DND-41 (cell line): ENCODE measurements at places on chromosomes 16 and 17.
A peak's percentile ranks its signal among the peaks of the same experiment; 100 is the strongest.

- no peak for DNase-seq
These were observed 107.0 kb downstream of the ANKRD11 start for GRCh38 chr16:89383095-89384003.

GRCh38 chr17:33750943-33751701, 458.0 kb upstream of the ASIC2 start:
- DNase-seq, result peak; percentile 67

DNA sequence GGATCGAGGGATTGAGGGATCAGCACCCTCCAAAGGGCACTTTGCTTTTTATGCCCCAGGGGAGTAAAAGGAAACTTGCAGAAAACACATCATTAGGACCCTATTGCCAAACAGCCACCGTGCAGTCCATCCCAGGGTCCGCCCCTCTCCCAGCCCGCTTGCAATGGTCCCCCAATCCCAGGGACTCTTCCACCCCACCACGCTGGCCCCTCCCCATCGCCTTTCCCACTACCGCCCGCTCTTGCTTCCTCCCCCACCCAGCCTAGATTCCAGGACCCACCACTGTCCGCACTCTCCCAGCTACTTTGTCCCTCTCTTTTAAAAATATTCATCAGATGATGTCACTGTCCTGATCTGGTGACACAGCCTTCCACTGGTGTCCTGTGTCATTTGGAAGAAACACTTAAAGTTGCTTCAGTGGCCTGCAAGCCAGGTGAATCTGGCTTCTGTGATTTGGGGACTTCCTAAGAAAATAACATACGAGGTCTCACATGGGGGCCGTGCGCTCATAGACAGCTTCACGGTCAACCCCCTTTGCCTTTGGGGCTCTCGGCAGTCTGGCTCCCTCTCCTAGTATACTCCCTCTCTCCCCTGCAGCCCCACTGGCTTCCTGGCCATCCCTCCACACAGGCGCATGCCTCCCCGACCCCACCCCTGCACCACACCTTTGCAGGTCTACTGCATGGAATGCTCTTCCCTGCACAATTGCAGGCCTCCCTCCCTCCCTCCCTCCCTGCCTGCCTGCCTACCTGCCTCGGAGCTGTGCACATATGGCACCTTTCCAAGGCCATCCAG, 127.9 kb downstream of the RBFOX3 start:
- no peak for DNase-seq

GRCh38 chr17:33220036-33220435, 73.1 kb downstream of the ASIC2 start:
- no peak for DNase-seq

DNA sequence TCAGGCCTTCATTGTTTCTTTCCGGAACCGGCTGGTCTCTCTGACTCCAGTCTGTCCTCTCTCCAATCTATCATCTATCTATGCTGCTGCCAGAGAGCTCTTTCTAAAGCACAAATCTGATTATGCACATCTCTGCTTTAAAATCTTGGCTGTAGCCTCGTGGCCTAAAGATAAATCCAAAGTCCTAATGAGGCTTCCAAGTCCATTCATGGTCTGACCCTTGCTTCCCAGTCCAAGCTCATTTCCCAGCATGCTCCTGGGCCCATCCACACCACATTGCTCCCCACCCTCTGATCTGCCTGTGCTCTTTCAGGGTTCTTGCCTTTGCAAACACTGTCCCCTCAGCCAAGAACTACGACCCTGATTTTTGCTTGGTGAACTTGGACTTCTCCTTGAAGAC, 21.5 kb upstream of the PHB1 start:
- no peak for DNase-seq
